ENCODE measurements at places on chromosomes 6 and 20. TPM values are rescaled to one million over a fixed set of nuclear protein-coding genes. Genes with fewer than 3 reads are reported as not detected.
A peak's percentile ranks its signal among the peaks of the same experiment; 100 is the strongest.

DNA sequence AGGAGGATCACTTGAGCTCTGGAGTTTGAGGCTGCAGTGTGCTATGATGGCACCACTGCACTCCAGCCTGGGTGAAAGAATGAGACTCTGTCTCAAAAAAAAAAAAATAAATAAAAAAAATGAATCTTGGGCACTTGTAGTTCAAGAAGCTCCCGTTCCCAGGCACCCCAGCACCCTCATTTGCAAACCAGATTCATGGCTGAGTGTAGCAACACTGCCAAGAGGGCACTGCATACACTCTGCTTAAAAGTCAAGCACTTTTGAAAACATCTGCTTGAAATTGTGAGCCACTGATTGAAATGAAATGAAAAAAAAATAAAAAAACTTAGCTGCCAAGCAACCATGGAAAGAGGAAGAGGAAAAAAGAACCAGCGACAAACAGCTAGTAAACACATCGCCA, 124.7 kb upstream of the SASH1 start:
- no peak for DNase-seq

GRCh38 chr20:24761220-24762065, 187.6 kb upstream of the CST7 start:
- DNase-seq = no peak

- DNase-seq = no peak
Measured at GRCh38 chr6:134816300-134816699, 133.6 kb downstream of the ALDH8A1 start.

DNA sequence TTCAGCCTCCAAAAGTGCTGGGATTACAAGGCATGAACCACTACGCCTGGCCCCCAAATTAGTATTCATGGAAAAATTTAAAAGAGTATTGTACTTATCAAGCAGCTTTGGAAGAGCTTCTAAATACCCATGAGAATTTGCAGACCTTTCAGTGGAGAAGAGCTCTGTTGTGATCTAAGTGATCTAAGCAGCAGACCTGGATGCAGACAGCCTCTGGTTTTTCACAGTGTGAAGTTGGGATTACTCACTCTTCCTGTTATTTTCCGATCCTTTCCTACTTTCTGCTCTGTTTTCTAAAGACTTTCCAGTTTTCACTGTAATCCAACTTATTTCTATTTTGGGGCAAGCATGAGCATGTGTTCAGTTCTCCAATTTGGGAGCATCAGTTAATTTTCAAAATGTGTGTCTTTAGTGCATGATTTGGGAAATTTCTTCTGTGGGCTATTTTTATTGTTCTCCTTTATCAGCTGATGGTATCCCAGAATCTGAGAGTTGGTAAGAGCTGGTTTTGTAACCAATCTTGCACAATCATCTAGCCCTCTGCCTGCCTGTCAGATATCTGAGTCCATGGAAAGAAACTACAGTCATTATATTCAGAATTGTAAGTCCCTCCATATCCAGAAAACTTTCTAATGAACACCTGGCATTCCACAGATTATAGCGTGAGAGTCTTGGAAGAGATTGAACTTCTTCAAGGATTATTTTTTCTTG, 207.7 kb upstream of the DTNBP1 start:
- DNase-seq = peak; percentile 40

DNA sequence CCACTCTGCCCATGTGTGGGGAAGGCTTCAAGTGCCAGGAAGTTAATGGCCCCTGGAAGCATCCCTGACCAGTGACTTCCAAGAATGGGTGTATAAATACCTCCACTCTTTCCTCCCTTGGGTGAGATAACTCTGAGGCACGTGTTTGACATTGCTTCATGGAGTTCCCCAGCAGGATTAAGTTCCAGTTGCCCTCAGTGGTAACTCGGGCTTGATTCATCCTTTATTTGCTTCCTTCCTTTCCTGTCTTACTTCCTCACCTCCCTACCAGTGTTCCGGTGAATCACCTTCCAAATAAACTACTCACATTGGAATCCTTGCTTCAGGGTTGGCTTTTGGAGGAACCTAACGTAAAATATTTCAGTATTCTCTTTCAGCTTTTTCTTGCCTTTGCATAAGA, 84.6 kb upstream of the JAG1 start:
- DNase-seq = no peak

DNA sequence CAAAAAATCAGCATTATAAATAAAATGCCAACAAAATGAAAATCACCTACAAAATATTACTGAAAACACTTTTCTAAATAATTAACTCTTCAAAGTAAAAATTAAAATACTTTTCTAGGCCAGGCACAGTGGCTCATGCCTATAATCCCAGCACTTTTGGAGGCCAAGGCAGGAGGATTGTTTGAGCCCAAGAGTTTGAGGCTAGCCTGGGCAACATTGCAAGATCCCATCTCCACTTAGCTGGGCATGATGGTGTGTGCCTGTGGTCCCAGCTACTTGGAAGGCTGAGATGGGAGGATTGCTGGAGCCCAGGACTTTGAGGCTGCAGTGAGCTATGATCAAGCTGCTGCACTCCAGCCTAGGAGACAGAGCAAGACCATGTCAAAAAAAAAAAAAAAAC, 6.4 kb downstream of the SERPINB9 start:
- no peak for DNase-seq

GRCh38 chr20:49234831-49235230, 15.6 kb downstream of the DDX27 start:
- no peak for DNase-seq

- no peak for DNase-seq
Measured at GRCh38 chr20:48453477-48454093, 374.2 kb downstream of the PREX1 start.

PTCHD4 gene
- 13.3 TPM for total RNA-seq

NHLRC1 gene
- 0.51 TPM for total RNA-seq

PSORS1C1 gene
- 3.7 TPM for total RNA-seq
